ENCODE measurements at places on chromosomes 6 and 20. TPM values are rescaled to one million over a fixed set of nuclear protein-coding genes. Genes with fewer than 3 reads are reported as not detected.

KDM1B gene
- 8.0 TPM for total RNA-seq

DCBLD1 gene
- 11.2 TPM for total RNA-seq

TRDN gene
- 56.4 TPM for total RNA-seq

SNPH gene
- 4.4 TPM for total RNA-seq

PSORS1C2 gene
- total RNA-seq: 0.78 TPM

SPATS1 gene
- not detected for total RNA-seq

RBM24 gene
- 0.63 TPM for total RNA-seq

RAET1L gene
- not detected for total RNA-seq

VGLL2 gene
- not detected for total RNA-seq

RBPJL gene
- 0.85 TPM for total RNA-seq

LTA gene
- total RNA-seq: 0.87 TPM

MMP24 gene
- 7.2 TPM for total RNA-seq
